Prostate gland (tissue), 2 donors: ENCODE measurements at places on chromosomes 5 and 9.

DNA sequence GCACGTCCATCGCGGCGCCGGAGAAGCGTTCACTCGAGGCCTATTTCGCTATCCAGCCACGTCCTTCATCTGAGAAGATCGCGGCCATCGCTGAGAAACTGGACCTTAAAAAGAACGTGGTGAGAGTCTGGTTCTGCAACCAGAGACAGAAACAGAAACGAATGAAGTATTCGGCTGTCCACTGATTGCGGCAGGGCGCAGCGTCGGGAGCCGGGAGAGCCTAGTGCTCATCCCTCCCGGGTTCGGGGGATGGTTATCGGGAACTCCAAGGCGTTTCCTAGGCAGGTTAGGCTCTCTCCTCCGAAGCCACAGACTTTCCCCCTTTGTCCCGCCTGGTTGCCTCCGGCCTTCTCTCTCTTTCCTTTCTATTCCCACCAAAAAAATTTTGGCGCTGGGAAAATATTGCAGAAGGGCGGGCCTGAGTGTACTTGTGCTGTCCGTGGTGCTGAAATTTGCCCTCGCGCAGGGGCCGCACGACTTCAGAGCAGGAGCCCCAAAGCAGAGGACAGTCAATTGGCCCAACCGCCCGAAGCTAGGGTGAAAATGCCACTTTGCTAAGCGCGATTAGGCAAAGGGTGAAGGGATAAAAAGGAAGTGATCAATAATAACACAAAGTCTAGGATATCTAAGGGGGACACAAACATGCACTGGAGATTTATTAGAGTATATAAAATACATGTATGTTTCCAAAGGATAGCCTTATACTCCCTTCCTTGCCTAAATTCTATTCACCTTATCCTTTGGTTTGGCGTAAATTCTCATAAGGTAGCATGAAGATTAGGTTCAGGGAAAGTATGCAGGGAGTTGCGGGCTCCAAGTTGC is 1.8 kb downstream of the POU4F3 start:
- DNase-seq: peak; percentile 49

DNA sequence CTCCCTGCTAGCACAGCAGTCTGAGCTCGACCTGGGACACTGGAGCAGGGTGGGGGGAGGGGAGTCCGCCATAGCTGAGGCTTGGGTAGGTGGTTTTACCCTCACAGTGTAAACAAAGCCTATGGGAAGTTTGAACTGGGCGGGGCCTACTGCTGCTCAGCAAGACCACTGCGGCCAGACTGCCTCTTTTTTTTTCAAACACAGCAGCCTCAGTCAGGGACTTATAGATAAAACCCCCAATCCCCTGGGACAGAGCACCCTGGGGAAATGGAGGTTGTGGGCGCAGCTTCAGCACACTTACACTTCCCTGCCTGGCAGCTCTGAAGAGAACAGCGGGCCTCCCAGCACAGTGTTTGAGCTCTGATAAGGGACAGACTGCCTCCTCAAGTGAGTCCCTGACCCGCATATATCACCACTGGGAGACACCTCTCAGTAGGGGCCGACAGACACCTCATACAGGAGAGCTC is 151.1 kb upstream of the APC start:
- DNase-seq: no peak

DNA sequence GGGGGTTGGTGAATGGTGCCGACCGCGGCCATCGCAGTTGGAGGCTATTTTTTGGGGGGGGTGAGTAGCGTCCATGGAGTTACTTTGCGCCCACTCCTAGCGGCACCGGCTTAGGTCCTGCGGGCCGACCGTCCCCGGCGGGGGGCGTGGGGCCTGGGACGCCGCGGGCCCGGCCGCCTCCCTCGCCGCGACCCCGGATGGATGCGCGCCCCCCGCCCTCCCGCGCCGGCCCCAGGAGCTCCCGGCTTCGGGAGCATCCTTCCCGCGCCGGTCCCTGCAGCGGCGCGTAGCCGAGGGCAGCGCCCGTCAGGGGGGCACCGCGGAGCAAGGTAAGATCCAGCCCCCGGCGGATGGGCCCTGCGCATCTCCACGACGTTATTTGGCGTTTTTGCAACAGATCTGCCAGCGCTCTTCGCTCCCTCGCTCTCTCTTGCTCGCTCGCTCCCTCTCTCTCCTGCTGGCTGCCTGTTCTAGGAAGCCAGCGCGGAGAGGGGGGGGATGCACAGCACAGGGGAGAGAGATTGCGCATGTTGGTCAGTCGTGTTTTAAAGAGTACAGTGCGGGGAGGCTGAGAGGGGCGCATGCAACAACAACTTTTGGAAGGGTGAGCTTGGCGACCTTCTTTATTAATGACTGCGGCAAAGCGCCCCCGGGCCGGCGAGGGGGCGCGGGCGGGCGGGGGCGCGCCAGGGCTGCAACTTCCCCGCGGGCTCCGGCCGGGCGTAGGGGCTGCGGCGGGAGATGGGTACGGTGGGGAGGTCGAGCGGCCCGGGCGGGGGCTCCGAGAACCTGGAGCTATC is 413 bp downstream of the JADE2 start:
- DNase-seq: peak; percentile 71

- no peak for DNase-seq
Measured at GRCh38 chr9:106697390-106697749, 165.6 kb upstream of the ZNF462 start.

- DNase-seq: peak; percentile 62
Measured at GRCh38 chr5:16787278-16787677, 148.8 kb downstream of the MYO10 start.

DNA sequence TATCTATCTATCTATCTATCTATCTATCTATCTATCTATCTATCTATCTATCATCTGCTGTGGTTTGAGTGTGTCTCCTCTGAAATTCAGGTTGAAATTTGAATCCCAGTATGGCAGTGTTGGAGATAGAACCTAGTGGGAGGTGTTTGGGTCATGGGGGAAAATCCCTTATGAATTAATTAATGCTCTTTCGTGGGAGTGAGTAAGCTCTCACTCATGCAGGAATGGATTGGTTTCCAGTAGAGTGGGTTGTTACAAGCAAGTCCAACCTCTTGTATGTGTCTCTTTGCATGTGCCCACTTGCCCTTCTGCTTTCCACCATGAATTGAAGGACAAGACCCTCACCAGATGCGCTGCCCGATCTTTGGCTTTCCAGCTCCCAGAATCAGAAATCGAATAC is 113.0 kb downstream of the ANXA1 start:
- DNase-seq: no peak

DNA sequence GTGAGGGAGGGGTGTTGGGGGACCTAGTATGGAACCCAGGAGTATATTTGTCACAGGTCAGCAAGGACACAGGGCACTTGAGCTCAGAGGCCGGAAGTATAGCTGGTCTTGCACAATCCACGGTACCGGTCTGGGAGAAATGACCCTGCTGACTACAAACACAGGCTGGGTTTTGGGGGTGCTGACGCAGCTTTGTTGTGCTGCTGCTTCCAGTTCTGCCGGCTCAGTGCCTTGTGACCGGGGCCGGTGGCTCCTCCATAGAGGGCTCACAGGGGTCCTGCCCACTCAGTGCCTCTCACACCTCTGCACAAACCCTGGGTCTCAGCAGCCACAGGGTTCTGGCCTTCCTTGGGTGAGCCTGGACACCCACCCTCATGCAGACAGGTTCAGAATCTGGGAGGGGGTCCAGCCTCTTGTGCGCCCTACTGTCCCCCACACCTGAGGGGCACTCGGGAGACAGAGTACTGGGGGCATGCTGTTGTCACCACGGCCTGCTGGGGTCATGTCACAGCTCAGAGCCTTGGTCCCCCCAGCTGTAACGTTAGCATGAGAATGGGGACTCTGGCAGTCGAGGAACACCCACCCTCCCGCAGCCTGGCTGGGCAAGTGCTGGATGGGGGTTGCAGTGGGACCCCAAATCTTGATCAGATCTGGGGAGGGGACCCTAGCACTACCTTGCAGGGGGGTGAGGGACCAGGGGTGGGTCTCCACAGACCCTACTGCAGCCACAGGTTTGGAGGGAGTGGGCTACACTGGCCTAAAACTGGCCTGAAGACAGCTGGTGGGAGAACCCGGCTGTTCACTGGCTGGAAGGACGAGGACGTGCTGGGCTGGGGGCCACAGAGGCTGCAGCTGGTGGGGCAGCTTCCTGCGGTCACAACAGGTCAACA is 17.7 kb downstream of the NINJ1 start:
- no peak for DNase-seq

DNA sequence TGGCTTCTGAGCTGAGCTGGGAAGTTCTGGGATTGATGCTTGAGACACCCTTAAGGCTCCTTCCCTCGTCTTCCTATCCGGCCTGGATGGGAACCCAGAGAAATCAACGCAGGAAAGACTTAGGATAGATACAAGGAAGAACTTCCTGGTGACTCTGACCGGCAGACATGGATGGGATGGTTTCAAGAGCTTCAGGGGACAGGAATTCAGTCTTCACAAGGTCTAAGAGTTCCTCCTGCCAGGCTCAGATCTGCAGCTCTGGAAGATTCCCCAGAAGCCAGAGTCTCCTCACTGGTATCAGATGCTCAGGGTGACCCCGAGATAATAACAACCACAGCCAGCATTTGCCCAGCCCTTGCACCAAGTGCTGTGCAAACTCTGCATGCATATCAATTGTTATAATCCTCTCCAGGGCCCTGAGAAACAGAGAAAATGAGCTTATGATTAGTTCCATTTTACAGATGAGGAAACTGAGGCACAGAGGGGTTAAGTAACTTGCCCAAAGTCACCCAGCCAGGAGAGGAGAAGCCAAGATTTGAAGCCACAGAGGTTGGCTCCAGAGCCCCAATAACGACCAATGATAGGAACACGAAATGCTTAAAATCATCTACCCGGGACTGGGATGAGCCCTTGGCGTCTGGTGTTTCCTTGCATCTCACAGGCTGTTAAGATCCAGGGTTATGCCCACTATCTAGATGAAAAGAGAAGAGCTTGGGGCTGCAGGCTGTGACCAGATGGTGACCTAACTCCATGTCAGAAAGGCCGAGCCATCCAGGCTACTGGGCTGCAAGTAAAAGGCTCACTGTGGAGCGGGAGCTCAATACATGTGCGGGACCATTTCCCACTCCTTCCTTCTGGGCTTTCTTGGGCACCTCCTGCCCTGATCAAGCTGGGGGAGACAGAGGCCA is 119.8 kb downstream of the C9orf50 start:
- no peak for DNase-seq

DNA sequence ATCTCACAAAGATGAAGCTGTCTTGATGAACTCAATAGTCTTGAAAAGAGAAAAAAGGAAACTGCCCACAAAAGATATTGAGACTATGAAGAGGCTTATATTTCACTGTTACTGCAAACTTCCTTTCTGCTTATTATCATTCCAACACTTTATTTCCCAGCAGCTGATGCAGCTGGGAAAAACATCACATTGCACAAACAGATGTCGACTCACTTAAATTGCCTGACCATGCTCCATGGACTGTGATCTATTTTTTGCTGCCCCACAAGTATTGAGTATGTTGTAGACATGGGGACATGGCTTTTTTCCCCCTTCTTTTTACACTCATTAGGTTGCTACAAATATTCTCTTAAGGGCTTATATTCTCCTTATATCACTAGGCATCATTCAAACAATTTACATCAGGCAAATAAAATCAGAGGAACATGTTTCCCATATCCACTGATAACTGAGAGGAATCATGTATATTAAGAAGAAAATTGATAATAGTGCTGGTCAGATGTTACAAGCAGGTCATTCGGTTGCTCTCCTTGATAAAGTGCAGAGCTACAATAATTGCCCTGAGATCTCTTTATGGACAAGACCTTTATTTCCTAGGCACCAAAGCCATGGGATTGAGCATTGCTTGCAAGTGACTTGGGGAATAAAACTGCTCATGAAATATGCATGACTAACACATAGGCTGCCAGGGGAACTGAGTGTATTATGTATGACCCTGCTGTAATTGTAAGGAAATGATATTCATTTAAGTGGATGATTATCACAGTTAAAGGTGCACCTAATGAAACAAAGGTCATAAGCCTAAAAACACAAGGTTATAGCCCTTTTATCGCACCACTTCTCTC is 509.9 kb downstream of the ZNF608 start:
- DNase-seq: no peak

DNA sequence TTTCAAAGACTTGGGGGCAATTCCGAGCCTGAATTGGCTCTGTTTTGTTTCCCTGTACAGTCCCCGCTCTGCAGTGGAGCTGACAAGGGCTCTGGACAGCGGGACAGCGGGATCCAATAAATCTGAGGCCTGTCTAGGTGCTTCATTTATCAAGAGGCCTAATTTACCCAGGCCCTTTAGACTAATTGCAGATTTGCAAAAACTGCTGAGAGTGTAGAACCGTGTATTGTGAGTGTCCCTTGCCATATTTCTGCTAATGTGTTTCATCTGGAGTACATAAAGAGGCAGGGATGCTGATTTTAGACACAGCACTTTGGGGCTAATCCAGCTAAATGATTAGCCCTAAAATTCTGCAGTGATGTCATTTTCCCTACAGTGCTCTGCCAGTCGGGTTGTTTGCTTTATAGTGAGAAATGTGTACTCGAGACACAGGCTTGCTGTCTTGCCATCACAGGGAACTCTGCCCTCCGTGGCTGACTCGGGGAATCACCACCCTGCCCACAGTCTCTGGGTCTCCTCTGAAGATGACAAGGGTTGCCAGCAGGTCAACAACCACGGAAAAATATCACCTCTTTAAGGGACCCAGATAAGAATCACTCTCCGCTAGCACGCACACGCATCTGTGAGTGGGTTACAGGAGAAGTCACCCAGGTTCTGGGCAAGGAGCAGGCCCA is 592.0 kb downstream of the BNC2 start:
- no peak for DNase-seq

- no peak for DNase-seq
Measured at GRCh38 chr5:156475182-156476157, 148.5 kb downstream of the SGCD start.

DNA sequence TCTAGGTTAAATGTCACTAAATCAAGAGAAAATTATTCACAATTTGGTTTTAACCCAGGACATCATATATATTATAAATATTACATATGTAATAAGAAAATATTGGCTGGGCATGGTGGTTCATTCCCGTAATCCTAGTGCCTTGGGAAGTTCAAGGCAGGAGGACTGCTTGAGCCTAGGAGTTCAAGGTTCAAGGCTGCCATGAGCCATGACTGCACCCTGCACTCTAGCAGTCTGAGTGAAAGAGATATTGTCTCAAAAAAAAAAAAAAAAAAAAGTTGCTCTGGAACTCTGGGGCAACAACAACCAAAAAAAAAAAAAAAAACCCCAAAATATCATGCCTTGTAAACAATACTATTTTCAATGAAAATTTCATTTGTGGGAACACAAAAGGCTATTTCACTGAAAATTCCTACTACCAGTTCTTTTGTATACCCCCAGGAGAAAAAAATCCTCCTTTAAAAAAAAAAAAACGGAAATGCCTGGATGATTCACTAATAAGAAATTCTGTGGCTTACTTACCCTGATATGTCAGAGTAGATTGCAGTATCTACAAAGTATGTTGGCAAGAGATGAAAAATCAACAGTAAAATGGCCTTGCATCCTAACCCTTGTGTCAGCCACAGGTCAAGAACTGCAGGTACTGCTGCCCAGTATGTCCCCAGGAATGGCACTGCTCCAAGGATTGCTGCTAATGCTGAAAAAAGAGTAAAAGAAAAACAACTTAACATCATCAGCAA is 22.6 kb upstream of the CTNNAL1 start:
- no peak for DNase-seq

GRCh38 chr9:129336130-129336528 is 158.1 kb upstream of the IER5L start:
- no peak for DNase-seq

GRCh38 chr9:136619742-136620440 is 42.8 kb upstream of the EGFL7 start:
- DNase-seq: no peak
